AG10803 (cell line): ENCODE measurements at places on chromosomes 5 and 9.

- DNase-seq, result peak; percentile 90
These were observed at the start of gene NR2F1 for GRCh38 chr5:93582677-93583438. TSS of gene NR2F1 (plus strand) at chr5:93583222. CDS start at chr5:93585024, 1,802 bp downstream.

DNA sequence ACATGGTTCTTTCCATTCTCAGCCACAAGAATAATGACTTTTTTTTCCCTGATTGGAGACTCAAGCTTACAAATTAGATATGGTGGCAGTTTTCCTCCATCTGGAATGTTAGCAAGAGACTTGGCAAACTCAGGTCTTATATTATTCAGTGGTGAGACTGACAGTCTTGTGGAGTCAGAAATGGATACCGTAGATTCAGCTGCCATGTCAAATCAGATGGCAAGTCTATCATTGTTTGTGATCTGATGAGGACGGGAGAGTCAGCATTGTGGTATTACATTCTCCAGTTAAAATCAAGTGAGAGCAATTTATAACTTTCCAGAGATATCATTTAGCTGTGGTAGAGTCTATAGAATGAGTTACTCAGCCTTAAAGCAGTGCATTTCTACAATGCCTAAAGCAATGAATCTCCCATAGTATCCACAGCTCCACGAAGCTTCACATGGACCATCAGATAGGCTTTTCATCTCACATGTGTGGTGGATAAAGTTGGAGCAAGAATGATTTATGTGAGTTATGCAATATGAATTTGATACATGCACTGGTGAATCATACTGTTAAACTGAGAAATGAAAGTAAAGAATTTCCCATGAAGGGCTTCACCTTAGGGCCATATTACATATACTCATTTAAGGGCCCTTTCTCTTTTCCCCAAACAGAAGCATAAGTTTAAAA lies 430.6 kb downstream of the ZNF608 start:
- DNase-seq, result no peak

DNA sequence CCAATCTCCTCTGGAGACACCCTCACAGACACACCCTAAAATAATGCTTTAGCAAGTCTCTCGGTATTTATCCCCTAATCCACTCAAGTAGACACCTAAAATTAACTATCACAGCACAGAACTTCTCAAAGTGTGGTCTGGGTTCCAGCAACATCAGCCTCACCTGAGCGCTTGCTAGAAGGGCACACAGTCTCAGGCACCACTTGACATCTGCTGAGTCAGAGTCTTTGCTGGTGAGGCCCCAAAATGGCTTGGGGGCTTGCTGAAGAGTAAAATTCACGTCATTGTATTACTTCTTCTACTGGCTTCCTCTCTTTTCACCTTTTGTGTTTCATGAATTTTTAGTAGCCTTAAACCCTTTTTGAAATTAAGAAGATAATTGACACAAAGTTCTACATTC lies 9.0 kb downstream of the FOXB2 start:
- no peak for DNase-seq

DNA sequence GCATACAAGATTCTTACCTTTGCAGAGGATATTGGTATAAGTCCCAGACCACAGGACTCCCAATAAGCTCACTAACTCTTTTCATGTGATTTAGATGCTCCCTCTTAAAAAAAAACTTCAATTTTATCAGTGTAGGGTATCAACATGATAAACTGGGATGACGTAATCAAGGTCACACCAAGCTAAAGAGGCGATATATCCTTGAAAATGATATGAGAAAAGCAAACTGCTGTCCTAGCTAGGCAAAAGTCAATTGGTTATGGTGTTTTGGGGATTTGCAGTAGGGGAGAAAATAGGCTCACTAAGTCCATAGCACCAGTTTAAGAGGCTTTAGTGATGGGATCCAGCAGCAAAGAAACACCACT lies 354.4 kb downstream of the DIRAS2 start:
- no peak for DNase-seq

- peak; percentile 46 for DNase-seq
These were observed 121.7 kb upstream of the NR3C1 start for GRCh38 chr5:143525176-143525575.

- peak; percentile 93 for DNase-seq
These were observed 208.0 kb upstream of the ANKRD55 start for GRCh38 chr5:56440871-56441740.

GRCh38 chr9:16206518-16206917 lies 653.7 kb downstream of the CCDC171 start:
- DNase-seq, result no peak

DNA sequence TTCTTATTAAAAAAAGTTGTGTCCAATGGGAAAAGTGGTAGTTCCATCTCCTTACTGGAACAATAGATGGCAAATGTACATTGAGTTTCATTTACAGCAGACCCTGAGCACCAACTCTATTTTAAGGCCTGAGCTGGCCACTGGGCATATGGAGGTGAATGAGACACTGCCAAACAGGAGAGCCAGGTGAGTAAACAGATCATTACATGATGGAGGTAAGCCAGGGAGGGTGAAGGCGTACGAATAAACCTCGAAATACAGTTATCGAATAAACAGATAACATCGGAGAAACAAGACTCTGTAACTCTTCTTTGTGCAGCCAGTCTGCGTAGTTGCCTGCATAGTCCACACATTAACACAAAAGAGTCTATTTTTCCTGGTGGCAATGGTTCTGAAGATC lies 446.4 kb upstream of the KLF4 start:
- DNase-seq, result no peak

GRCh38 chr9:38768351-38768761 lies 48.4 kb upstream of the FAM240B start:
- DNase-seq, result no peak

DNA sequence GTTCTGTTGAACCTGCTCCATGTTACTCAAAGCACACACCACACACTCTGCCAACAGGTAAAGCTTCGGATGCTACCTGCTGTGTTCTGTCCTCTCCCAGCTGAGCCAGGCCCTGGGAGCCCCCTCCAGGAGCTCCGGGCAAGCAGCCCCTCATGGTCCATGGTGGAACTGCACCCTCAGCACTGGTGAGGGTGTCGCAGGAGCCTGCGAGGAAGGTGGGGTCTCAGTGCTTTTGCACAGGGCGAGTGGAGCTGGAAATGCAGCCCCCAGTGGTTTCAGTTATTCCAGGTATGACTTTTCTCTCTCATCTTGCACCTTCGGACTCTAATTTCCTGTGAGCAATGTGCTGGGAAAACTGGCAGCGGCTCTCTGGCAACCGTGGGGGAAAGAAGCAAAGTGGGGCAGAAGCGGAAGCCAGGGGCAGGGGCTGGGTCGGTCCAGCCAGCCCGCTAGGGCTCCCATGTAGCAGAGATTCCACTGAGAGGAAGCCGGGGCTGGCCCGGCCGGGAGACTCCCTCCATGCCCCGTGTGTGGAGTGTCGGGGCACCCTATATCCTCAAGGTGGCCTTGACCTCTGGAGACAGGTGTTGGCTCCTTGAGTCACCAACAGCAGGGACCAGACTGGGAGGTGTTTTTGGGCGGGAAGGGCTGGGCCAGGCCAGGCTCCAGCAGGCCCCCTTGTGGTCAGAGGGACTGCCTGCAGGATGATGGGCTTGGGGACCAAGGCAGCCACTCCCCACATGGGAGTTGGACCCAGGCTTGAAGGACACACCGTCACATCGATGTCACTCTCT lies 75.6 kb upstream of the PRSS3 start:
- no peak for DNase-seq

- DNase-seq, result peak; percentile 68
These were observed 119.3 kb downstream of the GDNF start for GRCh38 chr5:37720550-37720952.

DNA sequence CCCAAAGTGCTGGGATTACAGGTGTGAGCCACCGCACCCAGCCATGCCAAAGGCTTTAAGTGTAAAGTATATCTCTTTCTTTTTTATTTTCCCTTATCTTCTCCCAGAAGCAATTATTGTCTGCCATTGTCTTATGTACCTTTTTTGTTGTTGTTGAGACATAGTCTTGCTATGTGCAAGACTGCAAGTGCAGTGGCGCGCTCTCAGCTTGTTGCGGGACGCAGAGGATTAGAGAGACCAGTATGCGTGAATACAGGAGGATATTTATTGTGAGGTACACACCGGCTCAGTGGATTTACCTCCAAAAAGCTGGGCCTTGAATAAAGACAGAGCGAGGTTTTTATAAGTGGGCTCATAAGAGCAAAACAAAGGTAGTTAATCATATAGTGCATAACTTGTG lies 11.8 kb downstream of the TMEM38B start:
- DNase-seq, result no peak

DNA sequence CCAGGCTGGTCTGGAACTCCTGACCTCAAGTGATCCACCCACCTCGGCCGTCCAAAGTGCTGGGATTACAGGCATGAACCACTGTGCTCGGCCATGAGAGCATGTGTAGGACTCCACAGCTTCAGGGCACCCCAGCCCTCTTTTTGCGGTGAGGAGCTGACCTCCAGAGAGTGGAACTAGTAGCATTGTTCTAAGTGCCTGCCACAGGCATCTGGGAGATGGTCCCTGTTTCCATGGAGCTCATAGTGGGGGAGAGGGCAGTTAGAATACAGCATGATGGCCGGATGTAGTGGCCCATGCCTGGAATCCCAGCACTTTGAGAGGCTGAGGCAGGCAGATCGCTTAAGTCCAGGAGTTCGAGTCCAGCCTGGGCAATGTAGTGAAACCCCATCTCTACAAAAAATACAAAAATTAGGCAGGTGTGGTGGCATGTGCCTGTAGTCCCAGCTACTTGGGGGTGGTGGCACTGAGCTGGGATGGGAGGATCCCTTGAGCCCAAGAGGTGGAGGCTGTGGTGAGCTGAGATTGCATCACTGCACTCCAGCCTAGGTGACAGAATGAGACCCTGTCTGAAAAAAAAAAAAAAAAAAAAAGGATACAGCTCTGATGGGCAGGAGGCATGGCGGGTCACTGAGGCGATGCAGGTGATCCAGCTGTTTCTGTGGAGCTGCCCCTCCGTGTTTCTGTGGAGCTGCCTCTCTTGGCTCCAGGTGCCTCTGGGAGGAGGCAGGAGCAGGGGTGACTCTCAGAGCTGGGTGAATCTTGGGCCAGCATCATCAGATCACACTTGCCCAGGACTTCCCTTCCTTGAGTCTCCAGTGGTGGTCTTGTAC lies 4.2 kb downstream of the ASS1 start:
- no peak for DNase-seq

DNA sequence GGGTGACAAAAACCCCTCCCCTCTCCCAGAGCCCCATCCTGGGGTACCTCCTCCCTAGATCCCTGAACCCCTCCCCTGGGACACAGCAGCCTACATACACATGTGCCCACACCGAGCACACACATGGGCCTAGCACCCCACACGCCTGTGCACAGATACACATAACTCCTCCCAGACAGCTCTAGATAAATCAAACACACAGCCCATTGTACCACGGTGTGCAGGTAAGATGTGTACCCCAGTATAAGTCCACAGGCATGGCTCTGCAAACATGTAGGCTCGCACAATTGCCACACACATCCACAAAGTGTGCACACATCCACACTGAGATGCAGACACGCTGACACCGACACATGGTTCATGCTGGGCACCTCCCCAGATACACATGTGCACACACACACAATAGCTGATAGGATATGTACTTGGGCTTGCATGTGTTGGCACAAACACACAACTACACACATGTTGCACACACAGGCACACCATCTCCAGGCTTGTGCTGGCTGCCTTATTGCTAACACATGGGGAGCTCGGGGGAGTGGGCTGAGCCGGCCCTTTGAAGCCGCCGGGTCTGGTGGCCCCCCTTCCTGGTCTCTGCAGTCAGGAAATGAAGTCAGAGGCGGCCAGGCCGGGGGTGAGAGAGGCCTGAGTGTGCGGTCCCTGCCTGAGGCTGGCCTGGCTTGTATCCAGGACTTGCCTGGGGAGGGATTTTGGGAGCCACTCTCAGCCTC lies 30.2 kb downstream of the GOLGA2 start:
- DNase-seq, result peak; percentile 76

GRCh38 chr5:38207343-38207742 lies 51.0 kb upstream of the EGFLAM start:
- DNase-seq, result peak; percentile 4

DNA sequence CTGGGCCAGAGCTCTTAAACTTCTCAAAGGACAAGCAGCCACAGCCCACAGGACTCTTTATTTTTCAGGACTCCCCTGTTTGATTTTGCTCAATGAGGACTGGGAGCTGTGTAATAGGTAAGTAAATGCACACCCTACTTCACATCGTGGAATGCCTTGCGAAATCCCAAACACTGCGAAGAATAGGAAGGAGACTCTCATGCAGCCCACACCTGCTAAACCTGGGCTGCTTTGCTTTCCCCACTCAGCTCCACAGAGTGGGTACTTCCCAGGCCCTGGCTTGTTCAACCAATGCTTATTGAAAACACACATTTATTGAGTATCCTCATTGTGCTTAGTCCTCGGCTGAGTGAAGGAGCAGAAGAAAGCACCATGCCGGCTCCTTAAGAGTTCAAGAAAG lies 103.3 kb upstream of the FSTL4 start:
- DNase-seq, result no peak

GRCh38 chr9:76651119-76651705 lies 113.0 kb upstream of the PCA3 start:
- DNase-seq, result no peak

DNA sequence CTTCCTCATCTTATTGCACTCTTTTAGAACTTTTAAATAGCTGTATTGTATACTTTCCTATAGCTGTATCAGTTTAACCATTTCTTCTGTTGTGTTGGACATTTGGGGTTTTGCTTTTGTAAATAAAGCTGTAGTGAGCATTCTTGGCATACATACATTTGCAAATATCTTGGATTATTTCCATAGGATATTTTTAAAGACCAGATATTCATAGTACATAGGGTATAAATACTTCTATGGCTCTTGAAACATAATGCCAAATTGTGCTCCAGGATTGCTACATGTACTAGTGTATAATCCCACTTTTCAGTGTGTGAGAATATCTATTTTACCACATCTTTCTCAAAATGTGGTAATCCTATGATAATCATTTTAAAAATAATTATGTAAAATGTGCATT lies 51.2 kb downstream of the SCAMP1 start:
- no peak for DNase-seq

DNA sequence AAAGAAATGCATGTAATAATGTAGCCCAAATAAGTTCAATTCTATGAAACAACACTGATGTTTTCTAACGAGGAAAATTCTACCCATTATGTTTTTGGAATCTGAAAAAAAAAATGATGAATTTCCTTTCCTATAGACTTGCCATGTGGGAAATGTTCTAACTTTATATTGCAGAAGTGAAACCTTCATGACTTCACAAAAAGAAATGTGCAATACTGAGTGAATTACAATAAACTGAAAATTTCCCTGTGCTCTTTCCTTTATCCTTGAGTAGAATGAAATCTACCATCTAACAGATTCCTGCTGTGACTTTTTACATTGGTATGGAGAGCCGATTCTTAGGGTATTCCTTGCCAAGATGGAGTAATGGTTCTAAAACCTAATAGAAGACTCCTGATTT lies 1622.5 kb downstream of the MAT2B start:
- no peak for DNase-seq
